Hypothalamus (tissue), 51 donors: ENCODE measurements at places on chromosomes 4 and X.

GRCh38 chrX:17375637-17376430 lies 834 bp downstream of the NHS start:
- DNase-seq, result no peak

GRCh38 chr4:126268106-126268505 lies 953.4 kb downstream of the FAT4 start:
- DNase-seq, result no peak

- DNase-seq, result no peak
Measured at GRCh38 chr4:10086506-10087120, 30.0 kb downstream of the WDR1 start.

DNA sequence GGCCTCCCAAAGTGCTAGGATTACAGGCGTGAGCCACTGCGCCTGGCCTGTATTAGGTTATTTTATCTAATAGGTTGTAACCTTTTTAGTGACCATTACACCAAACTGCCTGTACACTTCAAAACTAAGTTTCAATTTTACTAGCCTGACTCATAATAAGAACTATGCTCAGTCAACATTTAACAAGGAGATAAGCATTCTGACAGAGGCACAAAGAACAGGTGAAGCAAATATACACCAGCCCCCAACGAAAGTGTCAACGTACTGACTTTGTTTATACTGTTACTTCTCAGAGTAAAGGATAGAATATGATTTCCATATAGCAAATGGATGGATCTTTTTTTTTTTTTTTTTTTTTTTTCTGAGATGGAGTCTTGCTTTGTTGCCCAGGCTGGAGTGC lies 62.8 kb downstream of the SHISA3 start:
- no peak for DNase-seq

GRCh38 chr4:23924556-23924955 lies 34.7 kb upstream of the PPARGC1A start:
- no peak for DNase-seq
